ENCODE measurements at places on chromosomes 5 and 9.

DNA sequence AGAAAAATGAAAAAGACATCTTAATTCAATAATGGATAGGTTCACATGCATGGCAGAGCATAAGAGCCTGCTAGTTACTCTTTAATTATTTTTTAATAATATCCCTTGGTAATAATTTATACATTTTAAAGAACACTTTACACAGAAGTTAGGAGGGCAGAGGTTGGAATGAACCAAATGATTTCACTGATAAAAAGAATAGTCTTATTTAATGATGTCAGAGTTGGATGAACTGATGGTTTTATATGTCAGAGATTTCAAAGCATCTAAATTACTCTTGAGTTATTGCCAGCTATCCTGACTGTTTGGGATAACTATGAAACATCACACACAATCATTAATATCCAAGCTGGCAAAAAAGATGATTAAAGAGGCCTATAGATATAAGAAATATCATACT is 244.8 kb downstream of the CSNK1G3 start:
- DNase-seq, result no peak

- no peak for DNase-seq
Observed at GRCh38 chr9:91795598-91796241, 154.3 kb downstream of the ROR2 start.

- no peak for DNase-seq
Observed at GRCh38 chr9:113909421-113909820, 33.3 kb downstream of the ZNF618 start.

DNA sequence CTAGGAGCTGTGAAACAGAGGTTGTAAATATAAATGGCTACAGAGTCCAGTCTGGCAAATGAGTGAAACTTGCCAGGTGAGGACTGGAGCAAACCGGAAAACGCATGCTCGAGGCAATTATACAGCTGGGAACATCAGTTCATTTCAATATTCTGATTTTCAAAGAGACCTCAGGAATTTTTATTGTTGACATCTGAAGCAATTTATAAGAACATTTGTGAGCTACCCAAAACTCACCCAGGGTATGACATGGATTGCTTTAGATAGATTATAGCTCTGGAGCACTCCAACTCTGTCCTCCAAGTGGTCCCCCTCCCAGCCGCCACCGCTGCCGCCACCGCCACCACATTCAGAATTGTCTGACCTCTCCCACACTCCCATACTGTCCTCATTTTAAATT is 84.6 kb upstream of the GRAMD2B start:
- DNase-seq, result no peak

GRCh38 chr9:69139596-69139995 is 34.5 kb upstream of the TJP2 start:
- no peak for DNase-seq

DNA sequence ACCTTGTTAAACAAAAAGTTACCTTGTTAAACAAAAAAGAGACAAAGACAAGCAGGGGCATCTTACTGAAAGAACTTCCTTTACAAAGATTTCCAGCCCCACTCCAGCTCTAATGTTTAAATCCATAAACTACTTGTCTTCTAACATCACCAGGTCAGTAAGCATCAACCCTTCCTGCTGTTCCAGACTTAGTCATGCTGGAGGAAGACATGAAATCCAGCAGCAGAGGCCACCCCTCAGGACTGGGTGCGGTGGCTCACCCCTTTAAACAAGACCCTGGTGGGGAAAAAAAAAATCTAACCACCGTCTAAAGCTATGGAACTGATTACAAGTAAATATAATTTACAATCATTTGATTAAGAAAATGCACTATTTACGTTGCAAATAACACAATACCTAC is 9.1 kb downstream of the PDCL start:
- DNase-seq, result no peak

- DNase-seq, result no peak
Observed at GRCh38 chr9:131744720-131745201, 4.9 kb upstream of the RAPGEF1 start.

DNA sequence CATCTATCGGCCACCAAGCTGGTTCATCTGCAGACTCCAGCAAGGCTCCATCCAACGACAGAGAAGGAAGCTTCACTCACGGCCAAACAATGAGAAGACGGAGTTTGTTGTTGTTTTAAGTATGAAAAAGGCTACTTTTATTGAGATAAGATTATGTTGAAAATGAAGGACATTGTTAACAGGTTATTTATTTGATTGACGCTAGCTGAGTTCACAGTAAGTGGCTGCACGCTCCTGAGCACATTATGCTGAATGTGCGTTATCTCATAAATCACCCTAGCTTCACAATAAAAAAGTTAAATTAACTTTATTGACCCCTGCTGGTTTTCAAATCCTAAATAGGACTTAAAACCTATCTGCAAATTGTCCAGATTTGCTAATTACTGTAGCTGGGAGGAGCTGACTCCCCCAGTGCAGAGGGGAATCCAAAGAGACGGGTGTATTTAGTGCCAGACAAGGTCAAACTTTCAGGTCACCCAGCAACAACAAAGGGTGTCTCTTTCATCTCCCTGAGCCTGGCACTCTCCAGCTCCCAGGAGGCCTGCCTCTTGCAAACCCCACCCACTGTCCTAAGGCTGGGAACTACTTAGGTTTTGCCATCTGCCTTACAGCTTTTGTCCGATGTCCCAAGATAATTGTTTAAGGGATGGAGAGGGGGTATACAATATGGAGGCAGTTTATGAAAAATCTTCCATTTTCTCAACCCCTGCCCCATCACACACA is 129.2 kb downstream of the ZDHHC21 start:
- no peak for DNase-seq

DNA sequence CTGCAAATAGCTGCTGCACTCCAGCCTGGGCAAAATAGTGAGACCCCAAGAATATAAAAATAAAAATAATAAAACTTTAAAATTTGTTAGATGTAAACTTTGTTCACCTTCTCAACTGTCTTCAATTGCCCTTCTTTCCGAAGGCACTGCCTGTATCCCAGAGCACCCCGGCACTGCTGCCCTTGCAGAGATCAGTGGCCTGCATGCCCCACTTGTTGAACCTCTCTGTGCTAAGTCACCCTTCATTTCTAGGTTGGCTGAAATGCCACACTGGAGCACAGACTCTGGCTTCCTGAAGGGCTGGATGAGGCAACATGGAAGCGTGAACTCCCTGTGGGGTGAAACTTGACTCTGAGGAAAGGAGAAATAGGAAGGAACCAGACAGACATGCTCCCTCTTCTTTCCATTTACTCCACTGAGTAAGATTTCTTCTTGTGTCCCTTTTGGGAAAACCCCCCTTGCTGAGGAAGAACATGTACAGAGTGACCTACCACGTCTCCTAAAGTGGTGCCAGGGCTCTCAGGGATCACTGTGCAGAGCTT is 8.4 kb upstream of the JMY start:
- DNase-seq, result no peak

- DNase-seq, result no peak
Observed at GRCh38 chr9:81292056-81292805, 397.1 kb downstream of the TLE1 start.

GRCh38 chr9:98575379-98576346 is 133.1 kb downstream of the GABBR2 start:
- peak; percentile 61 for DNase-seq

DNA sequence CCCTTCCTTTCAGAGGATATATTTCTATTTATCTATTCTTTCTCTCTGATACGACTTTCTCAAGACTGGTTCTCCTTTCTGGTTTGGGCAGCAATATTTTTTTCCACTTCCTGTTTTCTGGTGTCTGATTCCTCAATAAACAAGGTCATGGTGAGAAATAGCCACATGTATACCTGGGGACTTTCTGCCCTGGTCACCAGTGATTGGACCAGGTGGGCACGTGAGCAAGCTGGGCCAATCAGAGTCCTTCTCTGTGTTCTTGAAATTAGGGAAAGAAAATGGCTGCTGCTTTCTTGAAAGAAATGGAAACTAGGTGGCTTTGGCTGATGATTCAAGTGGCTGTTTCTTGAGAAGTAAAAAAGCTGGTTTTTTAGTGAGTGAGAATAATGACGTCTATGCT is 18.4 kb upstream of the GSN start:
- DNase-seq, result no peak

DNA sequence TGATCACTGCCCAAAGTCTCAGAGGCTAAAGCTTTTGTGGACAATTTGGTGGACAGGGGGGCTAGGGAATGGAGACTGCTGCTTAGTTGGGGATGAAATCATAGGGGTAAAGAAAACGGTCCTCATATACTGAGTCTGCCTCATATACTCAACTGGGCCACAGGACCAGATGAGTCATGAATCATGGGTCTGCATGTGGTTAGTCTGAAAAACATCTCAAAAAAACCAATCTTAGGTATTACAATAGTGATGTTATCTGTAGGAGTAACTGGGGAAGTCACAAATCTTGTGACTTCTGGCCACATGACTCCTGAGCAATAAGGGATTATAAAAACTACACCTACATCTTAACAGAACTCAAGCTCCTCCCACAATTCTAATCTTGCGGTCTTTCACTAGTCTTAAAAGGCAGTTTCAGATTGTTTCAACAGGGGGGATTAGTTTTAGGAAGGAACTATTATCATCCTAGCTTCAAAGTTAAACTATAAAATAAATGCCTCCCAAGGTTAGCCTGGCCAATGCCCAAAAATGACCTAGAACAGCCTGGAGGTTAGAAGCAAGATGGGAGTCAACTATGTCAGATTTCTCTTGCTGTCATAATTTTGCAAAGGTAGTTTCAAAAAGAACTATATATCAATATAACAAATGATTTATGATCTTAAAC is 17.5 kb downstream of the TMEM161B start:
- DNase-seq, result peak; percentile 26

GRCh38 chr9:135971111-135971766 is 10.1 kb upstream of the UBAC1 start:
- DNase-seq, result no peak

DNA sequence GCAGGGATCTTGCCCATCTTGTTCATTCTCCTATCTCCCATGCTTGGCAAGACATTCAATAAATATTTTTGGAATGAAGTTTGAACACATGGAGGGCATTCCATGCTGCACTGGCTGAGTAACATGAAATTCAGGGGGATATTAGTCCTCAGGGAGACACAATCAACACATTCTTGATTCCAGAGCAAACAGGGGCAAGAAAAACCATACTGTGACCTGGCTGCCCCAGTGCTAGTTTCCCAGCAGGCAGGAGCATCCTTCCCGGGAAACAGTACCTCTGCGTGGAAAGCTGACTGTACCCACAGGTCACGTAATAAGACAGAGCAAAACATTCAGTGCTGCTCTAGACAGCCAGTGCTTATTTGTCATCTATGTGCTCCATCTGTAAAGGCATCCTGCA is 66.3 kb upstream of the SPOCK1 start:
- no peak for DNase-seq

GRCh38 chr5:90598293-90598692 is 39.7 kb downstream of the ADGRV1 start:
- DNase-seq, result no peak

DNA sequence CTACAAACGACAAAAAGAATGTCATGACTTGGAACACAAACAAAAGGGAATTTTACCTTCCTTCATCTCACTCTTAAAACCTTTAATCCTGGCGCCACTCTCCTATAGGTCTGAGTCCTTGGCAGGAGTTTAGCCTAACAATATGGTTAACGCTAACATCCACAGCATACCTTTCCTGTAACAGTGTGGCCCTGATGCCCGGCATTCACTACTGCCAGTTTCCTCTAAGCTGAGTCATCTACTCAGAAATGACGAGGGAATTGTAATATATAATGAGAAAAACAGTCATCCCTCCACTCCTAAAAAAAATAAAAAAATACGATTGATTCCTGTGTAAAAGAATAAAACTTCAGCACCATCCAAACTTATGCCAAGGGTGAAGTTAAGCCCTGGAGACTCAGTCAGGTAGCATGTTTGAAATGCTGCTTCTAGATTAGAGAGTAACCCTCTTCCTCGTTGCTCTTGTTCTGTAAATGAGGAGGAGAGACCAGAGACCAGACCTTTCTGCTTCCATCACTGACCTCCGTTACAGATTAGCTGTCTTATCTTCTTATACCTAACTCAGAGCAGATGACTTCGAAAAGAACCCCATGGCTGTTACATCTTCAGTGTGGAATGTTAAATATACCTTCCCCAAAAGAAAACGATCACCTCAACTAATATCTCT is 37.4 kb downstream of the CCDC125 start:
- no peak for DNase-seq

GRCh38 chr5:120088412-120088811 is 375.7 kb upstream of the PRR16 start:
- DNase-seq, result peak; percentile 24

- DNase-seq, result no peak
Observed at GRCh38 chr5:107505763-107506534, 164.8 kb downstream of the EFNA5 start.

- no peak for DNase-seq
Observed at GRCh38 chr5:13814301-13814700, 130.2 kb downstream of the DNAH5 start.

DNA sequence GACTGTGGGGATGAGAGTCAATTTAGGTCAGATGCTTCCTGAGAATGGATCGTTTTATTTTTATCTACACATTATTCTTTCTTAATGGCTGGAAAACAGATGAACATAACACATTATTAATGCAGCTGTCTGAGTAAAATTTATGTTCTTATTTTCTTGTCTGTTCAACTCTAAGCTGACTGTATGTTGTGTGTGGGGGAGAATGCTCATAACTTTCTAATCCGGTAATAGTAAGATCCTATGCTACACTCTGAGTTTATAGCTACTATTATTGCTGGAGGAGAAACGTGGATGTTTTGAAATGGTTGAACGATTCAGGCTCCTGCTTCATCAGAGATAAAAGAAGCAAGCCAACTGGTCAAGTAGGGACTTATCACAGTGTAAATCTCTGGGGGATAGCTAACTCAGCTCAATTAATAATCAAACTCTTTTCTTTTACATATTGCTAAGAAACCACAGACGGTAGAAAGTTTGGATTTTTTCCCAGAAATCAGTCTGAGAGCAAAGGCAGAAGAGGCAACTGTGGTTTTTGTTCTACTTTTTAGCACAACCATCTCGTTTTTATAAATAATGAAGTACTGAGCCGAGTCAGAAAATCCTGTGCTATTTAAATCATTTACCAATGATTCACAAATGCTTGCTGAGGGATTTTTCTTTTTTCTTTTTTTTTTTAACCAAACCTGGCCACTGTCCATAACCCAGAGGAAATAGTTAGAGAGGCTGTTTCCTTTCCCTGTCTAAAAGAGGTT is 265.0 kb upstream of the FAM174A start:
- no peak for DNase-seq

GRCh38 chr5:124909734-124910133 is 163.3 kb upstream of the ZNF608 start:
- no peak for DNase-seq

GRCh38 chr5:92990771-92991170 is 590.2 kb downstream of the NR2F1-AS1 start:
- DNase-seq, result no peak
